Stimulated activated effector memory CD8-positive, alpha-beta T cell treated with anti-CD3 and anti-CD28 coated beads, Interleukin-12 subunit alpha, Interleukin-12 subunit beta, amount 100 ng/mL, for 72 hours (primary cell): ENCODE measurements at places on chromosomes 2 and 18.

DNA sequence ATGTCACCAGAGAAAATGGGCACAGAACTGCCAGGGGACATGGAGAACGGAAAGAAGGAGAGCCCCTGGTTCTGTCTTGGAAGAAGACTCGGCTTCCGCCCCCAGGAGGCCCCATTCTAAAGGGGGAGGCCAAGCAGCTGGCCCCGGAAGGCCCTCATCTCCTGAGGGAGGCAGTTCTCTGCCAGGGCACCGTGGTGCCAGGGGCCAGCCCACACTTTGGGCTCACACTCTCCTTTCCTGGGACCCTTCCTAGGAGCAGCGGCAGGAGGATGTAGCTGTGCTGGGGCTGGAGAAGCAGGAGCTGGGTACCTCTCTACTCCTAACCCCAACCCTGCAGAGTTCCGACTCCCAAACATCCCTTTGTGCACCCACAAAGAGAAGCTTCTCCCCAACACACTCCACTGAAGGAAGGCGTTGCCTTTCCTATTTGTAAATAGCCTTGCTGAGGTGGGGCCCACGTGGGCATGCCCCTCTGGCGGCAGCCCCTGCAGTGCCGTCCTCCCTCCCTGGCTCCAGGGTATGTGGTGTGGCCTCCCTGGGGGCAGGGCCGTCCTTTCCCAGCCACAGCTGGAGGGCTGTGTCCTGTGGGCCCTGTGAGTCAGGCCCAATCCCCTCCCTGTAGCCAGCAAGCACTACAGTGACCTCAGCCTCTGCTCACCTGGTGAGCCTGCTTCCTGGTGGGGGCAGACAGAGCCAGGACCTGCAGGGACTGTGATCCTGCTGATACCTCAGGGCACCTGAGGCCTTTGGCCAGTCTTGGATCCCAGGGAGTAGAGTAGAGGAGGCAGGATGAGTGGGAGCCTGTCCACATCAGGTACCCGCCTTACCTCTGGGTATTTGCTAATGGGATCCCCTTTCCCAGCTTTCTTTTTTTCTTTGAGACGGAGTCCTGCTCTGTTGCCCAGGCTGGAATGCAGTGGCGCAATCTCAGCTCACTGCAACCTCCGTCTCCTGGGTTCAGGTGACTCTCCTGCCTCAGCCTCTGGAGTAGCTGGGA is 26.6 kb downstream of the ZFP36L2 start:
- no peak for DNase-seq

DNA sequence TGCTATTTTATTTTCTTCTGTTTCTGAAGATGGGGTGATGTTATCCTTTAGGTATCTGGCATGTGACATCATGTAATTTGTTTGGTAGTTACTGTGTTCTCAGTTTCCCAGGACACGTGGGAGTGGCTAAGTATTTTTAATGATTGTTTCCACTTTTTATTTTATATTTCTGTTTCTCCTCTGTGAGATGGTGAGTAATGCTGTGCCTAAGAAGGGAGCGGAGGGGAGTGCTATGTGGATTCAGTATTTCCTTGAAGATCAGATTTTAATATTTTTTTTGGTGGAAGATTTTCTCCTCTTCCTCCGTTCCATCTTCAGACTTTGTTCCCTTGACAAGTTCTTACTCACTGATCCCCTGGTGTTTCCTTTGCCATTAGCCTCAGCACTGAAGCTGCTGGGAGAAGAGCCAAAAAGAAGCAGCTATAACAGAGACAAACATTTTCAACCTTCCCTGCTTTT is 180.0 kb upstream of the MMADHC start:
- no peak for DNase-seq

- no peak for DNase-seq
Observed at GRCh38 chr2:76826691-76827090, 695.5 kb downstream of the LRRTM4 start.

DNA sequence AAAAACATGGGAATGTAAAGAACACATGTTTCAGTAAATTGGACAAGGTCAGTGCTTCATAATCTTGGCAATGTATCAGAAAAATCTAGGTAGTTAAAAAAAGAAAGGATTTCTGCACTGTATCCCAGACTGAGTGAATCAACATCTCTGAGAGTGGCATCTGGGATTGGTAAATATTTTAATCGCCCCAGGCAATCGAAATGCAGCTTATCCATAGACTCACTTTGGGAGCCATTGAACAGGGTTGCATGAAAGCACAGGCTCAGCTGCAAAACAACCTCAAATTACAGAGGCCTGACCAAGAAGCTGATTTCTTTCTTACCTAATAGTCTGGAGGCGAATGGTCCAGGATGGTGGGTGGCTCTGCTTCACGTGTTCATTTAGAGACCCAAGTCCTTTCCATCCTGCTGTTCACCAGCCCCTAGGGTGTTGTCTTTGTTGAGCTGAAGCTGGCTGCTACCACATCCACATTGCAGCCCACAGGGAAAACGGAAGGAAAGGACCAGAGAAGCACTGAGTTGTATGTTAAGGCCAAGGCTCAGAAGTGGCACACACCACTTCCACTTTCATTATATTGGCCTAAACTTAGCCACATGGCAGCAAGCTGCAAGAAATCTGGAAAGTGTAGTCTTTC is 59.0 kb downstream of the MOGAT1 start:
- no peak for DNase-seq

- no peak for DNase-seq
Observed at GRCh38 chr2:191029280-191029950, 15.4 kb upstream of the STAT1 start.

DNA sequence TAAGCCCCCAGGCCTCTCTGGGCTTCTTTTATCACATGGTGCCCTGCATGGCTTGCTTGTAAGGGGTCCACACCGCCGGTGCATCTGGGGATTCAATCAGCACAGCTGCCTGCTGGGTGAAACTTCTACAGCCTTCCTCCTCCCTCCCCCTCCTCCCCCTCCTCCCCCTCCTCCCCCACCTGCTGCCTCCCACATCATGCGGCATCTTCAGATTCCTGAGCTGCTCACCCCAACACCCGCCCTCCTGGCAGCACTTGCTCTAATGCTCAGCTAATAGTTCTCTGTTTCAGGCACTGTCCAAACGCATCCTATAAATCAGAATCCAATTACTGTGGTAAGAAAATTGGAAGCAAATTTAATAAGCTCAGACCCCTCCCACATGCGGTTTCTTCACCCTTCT is 150.7 kb downstream of the GALNT14 start:
- DNase-seq, result no peak

- no peak for DNase-seq
Observed at GRCh38 chr2:230868947-230869913, 4.5 kb downstream of the ITM2C start.

GRCh38 chr2:201955231-201955630 is 78.4 kb upstream of the FZD7 start:
- no peak for DNase-seq

GRCh38 chr18:41674506-41674905 is 280.5 kb upstream of the PIK3C3 start:
- no peak for DNase-seq

- DNase-seq, result no peak
Observed at GRCh38 chr18:36200354-36200771, 13.1 kb downstream of the MOCOS start.

- DNase-seq, result no peak
Observed at GRCh38 chr2:31522786-31523185, 58.0 kb downstream of the SRD5A2 start.

DNA sequence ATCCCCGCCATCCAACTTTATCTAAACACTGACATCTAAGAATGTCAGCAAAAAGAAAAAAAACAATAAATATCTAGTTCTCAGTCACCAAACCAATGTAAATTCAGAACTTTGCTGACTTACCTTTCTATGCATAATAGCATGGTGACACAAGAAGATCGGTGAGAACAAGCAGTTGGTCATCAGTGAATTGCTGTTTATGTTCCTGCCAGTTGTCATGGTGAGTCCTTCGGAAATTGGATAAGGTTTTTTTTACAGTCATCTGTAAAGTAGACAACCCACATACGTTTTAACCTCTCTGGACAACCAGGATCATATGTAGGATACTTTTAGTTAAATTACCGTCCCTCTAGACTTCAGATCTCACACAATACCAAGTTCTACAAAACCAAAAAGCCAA is 6.2 kb upstream of the GPR75 start:
- no peak for DNase-seq

GRCh38 chr2:599601-600000 is 77.6 kb downstream of the TMEM18 start:
- DNase-seq, result no peak

- DNase-seq, result no peak
Observed at GRCh38 chr2:239566162-239566994, 165.6 kb upstream of the HDAC4 start.

- DNase-seq, result no peak
Observed at GRCh38 chr2:159933040-159933726, 129.2 kb downstream of the PLA2R1 start.

GRCh38 chr2:102585847-102586404 is 33.4 kb upstream of the SLC9A2 start:
- no peak for DNase-seq

DNA sequence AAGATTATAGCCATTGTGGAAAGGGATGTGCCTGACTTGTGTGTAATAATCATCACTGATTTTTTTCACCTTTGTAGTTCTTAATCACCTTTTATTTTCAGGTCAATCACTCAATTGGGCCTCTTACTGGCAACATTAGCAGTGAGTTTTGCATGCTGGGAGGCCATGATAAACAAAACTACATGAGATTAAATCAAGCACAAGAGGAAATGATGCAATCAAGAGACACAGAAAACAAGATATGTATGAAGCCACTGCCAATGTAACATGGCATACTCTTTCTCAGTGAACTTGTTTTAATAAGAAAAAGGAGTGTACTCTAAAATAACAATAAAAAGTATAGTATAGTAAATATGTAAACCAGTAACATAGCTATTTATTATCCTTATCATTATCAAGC is 69.9 kb upstream of the FSIP2 start:
- no peak for DNase-seq
